ENCODE measurements at places on chromosomes 1 and 21.

DNA sequence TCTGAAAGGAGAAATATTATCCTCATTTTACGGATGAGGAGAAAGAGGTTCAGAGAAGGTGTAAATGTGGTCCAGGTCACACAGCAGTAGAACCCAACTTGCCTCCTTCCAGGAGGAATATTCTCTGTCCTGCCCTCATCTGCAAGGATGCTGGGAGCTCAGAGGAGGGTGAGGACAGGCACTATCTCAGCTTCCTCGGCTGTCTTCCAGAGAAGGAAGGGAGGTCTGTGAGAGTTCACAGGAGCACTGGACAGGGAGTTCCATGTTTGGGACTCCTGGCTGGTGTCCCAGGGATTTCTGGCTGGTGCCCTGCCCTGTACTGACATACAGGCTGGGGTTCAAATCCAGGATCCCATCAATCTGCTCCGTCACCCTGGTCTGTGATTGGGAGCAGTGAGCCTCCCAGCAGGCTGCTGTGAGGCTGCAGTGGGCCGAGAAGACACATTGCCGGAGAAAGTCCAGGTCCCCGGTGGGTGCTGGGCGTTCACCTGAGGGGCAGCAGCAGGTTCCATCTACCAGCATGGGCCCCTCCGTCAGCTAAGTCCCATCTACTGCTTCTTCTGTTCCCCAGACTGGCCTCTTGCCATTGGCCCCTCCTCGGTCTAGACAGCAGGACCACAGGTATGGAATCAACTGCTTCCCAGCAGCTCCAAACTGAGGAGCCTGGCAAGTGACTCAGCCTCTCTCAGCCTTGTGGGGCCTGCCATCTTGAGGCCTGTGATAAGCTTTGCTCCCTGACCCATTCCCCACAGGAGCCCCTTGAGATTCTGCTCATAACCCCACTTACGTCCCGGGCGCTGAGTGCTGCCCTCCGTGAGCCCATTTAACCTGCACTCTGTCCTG, 8.5 kb upstream of the BSND start:
- DNase-seq, result peak; percentile 26

- DNase-seq, result no peak
Observed at GRCh38 chr21:33401630-33401992, 1.6 kb upstream of the IFNGR2 start.

DNA sequence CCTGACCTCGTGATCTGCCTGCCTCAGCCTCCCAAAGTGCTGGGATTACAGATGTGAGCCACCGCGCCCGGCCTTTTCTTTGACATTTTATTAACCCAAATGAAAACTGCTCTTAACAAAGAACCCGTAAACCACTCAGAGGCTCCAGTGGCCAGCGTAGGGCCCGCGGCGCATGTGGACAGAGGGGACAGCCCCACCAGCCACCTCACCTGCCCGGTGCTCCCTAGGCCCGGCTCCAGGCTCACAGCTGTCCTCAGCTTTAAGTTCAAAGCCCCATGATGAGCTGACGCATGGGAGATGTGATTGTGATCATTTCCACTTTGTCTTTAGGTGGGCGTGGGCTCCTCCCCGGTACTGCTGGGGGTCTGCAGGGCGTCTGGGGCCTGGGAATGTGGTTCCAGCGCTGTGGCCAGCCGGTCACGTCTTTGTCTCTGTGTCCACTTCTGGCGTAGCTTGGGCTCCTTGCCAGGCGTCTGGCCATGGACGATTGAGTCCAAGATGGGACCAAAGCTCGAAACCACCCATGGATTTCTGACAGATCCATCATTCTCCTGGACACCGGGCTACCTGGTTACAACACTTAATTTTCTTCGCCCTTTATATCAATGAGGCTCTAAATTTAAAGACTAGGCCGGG, 6.9 kb downstream of the PRKCZ start:
- DNase-seq, result no peak

DNA sequence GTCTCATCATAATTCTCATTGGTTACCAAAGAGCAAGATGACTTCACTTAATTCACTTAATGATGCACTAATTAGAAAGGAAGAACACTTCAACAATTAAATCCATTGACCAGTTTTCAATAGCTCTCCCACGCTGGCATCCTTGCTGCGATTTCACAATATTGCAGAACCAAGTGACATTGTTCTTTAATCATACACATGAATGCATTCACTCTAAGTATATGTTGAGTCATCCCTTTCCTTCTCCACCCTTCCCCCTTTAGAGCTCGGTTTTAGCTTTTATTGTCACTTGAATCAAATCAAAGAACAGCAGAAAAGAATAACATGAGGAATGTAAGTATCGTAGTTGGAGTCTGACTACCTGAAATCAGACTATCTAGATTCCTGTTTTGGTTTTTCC, 233.6 kb upstream of the FMN2 start:
- no peak for DNase-seq

GRCh38 chr21:33685613-33686197, 43.4 kb downstream of the ITSN1 start:
- no peak for DNase-seq

DNA sequence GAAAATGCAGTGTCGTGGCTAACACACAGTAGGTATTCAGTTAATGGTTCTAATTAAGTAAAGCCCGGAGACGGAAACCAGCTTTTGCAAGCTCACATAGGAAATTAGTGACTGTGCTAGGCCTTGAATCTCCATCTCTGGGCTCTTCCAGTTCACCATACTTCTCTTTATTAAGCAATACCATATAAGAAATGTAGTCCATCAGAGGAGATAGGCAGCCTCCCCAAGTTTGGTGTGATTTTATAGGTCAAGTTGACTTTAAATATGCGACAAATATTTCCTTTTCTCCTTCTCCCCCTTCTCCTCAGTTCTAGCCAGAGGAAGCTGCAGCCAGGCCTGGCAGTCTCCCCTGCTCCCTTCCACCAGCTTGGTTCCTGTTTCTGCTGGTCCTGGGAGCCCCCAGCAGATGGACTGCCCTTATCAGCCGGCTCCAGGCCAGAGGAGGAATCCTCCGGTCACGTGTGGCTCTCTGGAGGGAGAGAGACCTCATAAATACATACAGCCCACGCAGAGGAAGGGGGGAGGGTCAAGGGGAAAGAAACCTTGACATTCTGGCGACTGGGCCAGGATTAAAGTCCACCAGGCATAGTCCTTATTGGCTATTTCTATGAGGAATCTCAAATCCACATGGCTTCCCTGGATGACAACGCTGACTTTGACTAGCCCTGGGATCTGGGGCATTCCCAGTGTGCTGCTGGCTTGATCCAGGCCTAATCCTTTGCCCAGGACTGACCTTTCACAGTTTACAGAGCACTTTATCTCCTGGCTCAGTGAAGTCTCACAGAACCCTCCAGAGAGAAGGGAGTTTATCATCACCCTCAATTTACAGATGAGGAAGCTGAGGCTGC, 115.1 kb upstream of the JUN start:
- no peak for DNase-seq

DNA sequence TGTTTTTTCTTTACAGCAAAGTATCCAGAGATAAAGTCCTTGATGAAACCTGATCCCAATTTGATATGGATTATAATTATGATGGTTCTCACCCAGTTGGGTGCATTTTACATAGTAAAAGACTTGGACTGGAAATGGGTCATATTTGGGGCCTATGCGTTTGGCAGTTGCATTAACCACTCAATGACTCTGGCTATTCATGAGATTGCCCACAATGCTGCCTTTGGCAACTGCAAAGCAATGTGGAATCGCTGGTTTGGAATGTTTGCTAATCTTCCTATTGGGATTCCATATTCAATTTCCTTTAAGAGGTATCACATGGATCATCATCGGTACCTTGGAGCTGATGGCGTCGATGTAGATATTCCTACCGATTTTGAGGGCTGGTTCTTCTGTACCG, 6.5 kb downstream of the DEGS1 start:
- no peak for DNase-seq

- DNase-seq, result no peak
Observed at GRCh38 chr1:20829531-20829930, 42.4 kb upstream of the HP1BP3 start.

GRCh38 chr21:39217356-39218081, 34.3 kb upstream of the PSMG1 start:
- no peak for DNase-seq

GRCh38 chr1:52424231-52424636, 19.8 kb downstream of the PRPF38A start:
- DNase-seq, result no peak

DNA sequence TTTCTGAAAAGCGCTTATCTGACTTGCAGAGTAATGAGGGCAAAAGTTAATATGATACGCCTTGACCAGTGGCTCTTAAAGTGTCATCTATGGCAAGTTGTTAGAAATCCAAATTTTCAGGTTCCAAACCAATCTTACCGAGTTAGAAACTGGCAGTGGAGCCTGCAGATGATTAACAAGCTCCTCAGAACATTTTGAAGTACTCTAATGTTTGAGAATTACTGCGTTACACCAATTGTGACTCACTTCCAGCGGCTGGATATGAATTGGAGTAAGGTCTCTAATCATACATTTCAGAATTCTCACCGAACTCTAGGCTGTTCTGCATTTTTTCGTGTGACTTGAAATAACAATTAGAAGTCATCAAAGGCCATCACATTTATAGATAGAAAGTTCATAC, 73.5 kb upstream of the TMPRSS15 start:
- no peak for DNase-seq

- DNase-seq, result no peak
Observed at GRCh38 chr1:116785006-116785405, 30.8 kb downstream of the CD2 start.

GRCh38 chr1:150186789-150187559, 37.3 kb downstream of the PLEKHO1 start:
- no peak for DNase-seq

GRCh38 chr1:170027760-170028159, 46.7 kb downstream of the KIFAP3 start:
- no peak for DNase-seq

DNA sequence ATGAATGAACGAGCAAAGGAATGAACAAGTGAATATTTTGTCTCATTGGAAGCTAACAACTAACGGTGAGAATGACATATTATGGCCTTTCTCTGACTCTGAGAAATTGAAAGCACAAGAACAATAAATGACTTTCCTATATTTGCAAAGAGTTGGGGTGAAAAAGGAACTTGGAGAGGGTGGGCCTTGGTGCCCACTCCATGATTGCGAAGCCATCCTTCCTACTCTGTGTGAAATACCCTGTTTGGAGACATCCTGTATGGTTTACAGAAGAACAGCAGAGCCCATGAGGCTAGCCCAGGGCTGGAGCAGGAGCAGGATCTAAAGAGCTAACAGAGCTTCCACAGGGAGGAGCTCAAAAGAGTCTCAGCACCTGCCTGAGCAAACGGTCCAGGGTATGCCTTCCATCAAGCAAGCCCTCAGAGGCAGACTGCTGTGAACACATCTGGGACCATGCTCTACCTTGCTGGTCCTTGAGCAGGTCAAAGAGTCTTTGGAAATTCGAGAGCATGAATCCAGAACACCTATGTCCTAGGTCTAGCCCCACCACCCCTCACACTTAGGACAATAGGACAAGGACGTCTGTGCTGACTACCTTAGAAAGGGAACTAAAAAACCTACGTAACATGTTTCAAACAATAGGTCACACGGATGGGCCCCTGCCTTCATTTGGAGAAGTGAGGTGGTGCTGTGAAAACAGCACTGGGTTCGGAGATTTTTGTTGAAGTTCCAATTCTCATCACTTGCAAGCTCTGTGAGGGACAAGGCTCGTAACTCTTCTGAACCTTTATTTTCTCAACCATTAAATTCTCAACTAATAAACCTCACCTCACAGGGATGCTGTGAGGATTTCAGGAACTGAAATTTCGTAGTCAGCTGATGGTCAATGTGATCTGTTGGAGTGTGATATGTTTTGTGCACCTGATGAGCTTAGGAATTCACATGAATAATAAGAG, 377.4 kb downstream of the RRAGC start:
- no peak for DNase-seq

DNA sequence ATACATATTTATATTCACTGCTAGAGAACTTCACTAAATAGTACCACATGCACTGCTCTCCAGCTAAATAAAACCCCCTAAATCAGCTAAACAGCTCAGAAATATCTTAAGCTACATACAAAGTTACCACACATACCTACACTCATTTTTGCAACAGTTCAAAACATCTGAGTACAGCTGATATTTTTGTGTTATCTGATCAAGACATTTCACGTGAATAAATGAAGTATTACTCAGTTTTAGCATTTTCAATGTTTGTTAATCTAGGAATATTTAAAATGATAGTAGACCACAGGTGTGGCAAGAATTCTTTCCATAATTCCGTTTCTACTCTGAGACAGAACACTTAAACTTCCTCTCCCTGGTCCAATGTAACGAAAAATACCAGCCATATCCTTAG, 20.8 kb downstream of the EVI5 start:
- DNase-seq, result no peak

- no peak for DNase-seq
Observed at GRCh38 chr1:8679929-8680663, 137.3 kb downstream of the RERE start.

DNA sequence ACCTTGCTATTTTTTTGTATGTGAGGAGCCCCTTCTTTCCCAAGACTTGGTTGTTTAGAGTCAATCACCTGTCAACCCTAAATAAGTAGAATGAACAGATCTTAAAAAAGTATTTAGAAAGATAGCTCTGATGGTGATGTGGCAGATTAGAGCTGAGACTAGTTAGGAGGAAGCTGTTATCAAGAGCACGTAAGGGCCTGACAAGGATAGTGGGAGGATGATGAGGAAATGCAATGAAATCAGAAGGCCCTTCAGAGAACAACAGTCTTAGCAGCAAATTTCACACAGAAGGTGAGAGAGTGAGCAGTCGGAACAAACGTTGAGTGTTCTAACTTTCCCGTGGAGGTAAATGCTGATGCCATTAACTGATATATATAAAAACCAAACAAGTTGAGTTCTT, 15.9 kb upstream of the S1PR1 start:
- no peak for DNase-seq

DNA sequence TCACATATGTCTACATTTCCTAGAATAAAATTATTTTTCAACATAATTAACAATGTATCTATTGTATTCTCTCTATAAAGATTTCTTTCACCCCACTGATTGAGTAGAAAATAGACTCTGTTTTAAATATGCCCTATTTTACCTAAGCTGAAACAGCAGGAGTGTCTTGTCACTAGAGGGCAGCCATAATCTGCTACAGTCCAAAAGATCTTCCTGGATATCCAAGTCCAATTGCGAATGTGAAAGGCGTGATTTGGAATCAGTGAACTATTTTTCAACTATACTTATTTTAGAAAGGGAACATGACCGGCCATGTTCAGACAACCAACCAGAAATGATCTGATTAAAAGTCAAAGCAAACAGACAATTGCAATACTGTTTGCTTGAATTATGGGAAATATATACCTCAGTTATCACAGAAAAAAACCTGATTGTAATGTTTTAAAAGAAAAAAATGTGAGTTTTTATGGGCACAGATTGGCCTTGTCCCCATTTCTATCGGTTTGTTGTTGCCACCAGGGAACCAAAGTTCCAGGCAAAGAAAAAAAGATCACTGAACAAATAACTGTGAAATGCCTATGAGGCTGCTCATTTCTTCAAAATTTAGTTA, 1211.0 kb upstream of the ADGRL4 start:
- no peak for DNase-seq

GRCh38 chr1:202155478-202156021, 4.9 kb downstream of the PTPN7 start:
- DNase-seq, result no peak

- DNase-seq, result no peak
Observed at GRCh38 chr21:32425628-32426027, 13.1 kb downstream of the EVA1C start.

GRCh38 chr1:114638910-114639309, 30.9 kb downstream of the DENND2C start:
- DNase-seq, result no peak

GRCh38 chr1:27604579-27605299, 795 bp upstream of the AHDC1 start:
- no peak for DNase-seq

- no peak for DNase-seq
Observed at GRCh38 chr1:238649200-238649599, 737.2 kb upstream of the CHRM3 start.

All from RWPE2 (cell line).